ENCODE measurements at places on chromosomes 16 and 17.

- no peak for DNase-seq
These were observed 16.2 kb upstream of the STAT3 start for GRCh38 chr17:42404326-42405055.

GRCh38 chr17:6558276-6558675 lies 1.9 kb upstream of the PITPNM3 start:
- no peak for DNase-seq

DNA sequence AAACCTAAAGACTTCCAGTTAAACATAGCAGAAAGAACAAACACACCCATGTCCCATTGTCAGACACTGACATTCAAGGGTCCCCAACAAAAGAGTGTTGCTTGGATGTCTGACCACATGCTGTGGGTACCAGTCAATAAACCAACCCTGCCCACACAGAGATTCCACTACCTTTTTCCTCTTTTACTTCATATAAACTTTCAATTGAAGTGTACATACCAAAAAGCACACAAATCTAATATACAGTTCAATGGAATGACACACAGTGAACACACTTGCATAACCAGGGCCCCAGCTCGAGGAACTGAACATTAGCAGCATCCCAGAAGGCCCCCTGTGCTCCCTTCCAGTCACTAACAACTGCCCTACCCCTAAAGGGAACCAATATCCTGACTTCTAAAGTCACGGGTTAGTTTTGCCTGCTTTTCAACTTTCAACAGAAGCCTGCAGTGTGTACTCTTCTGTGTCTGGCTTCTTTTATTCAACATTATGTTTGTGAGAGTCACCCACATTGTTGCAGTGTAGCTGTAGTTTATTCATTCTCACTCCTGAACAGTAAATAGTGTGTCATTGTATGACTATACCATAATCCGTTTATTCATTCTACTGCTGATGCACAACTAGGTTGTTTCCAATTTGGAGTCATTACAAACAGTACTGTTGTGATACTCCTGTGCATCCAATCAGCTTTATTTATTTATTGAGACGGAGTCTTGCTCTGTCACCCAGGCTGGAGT lies 18.0 kb downstream of the CFDP1 start:
- DNase-seq, result no peak

DNA sequence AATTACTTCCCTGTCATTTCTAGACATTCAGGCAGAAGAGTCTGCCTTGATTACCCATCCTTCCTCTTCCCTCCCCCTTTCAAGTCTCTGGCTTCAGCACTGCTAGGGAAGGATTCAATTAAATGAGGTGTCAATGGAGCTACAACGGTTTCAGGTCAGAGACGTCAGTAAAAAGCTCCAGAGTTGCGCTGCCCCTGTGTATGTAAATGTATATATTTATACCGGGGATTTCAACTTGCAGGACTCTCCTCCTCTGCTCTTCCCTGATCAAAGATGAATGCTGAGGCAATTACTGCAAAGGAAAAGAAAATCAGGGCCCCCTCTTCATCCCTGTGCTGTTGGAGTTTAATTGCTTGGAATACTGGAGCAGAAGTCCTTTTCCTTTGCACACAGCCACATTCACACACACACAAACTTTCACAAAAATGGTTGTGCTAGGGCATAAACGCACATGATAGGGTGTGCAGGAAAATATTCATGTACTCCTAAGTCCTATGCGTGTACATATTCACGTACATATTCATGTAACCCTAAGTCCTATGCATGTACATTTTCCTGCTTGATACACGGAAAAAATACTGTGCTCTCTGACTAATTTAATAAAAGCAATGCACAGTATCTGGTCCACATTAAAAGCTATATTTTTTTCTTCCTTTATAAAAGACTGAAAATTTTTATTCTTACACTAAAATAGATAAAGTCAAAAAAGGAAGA lies 129.7 kb upstream of the PMFBP1 start:
- DNase-seq, result no peak

DNA sequence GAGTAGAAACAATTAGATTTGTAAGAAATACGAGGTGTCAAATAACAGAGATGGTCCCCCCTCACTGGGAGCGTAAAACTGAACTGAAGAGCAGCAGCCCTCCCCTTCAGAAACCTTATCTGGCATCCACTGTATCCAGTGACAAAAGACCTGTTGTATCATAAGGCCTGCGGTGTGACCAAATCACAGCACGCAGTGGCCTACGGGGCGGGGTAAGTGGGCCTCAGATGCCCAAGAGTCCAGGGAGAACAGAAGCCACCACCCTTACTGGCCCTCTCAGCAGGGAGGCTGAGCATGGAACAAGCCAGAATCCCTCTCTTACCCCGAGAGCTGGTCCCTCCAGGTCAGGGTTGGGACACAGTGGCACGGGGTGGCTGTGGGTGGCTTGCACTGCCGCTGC lies 5.5 kb downstream of the JMJD6 start:
- no peak for DNase-seq

GRCh38 chr17:2796164-2797125 lies at the start of gene RAP1GAP2:
Gene RAP1GAP2, plus strand, starts transcription at chr17:2796438. Its CDS starts 90 bp downstream, at chr17:2796528.
- DNase-seq, result no peak
